ENCODE measurements at places on chromosomes 12 and 14.

GRCh38 chr14:86987966-86988365 lies 1005.0 kb downstream of the GALC start:
- DNase-seq, result no peak

GRCh38 chr12:24469089-24469488 lies 479.8 kb downstream of the BCAT1 start:
- no peak for DNase-seq

DNA sequence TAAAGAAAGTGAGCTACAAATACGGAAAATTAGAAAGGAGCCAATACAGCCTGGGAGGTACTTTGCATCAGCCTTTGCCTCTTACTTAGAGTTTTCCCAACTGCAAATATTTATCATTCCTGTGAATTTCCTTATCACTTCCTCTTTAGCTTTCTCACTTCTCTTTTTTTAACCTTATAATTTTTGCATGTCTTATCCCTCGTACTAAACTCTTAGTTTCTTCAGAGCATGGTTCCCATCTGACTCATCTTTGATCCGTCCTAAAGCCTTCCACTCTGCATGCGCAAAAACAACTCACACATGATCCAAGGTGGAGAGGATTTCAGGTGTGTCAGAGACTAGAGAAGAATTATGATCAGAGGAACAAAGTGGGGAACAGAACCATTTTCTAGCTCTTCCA lies 9.6 kb upstream of the SNAPC1 start:
- DNase-seq, result no peak

- no peak for DNase-seq
Observed at GRCh38 chr14:74619672-74620131, 7.7 kb upstream of the LTBP2 start.

DNA sequence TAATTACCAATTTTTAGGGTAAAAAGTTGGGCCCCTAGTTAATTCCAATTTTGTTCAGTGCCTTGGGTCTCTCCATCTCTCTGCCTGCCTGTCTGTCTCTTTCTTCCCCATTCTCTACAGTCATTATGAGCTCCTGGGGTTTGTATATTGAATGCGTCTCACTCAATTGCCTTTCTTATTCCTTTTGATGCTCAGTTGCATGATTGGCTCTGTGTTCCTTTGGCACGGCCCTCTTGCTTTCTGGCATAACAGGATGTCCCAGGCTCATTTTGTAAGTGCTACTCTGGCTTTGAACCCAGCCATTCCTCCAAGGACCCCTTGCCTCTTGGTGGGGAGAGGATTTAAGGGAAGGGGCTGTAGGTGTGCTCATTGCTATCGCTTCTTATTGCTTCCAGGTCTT lies 35.6 kb downstream of the ZNF664 start:
- no peak for DNase-seq

GRCh38 chr12:62763312-62763711 lies 171.6 kb downstream of the PPM1H start:
- DNase-seq, result no peak

- no peak for DNase-seq
Observed at GRCh38 chr14:65986041-65986440, 500.1 kb upstream of the CCDC196 start.

DNA sequence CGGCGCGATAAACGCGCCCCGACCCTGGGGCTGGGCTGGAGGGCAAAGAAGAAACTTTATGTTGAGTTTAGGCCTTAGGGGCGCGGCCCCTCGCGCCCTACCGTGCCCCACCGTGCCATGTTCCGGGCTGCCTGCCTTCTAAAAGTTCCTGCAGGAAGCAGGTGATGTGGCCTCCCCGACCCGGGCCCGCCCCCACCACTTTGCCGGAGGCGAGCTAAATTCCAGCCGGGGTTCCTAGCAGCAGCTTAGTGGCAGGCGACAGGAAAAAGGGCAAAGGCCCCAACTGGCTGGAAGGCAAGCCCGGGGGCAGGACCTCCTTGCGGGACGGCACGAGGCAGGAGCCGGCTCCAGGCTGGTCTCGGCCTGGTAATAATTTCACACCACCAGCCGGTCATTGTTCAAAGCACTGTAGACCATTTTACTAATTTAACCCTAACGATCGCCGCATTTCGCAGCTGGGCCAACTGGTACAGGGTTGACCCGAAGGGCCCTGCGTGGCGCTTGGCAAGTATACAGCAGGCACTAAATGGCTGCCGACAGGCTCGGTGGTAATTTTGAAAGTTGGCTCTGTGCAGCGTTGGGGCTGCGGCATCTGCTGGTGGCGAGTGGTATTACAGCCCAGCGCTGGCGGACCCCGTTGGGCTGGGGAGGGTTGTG lies 895 bp upstream of the CCDC88C start:
- DNase-seq, result no peak

- DNase-seq, result no peak
Observed at GRCh38 chr12:101769865-101770264, 30.6 kb upstream of the SYCP3 start.

- DNase-seq, result no peak
Observed at GRCh38 chr12:128675576-128675975, 148.2 kb downstream of the SLC15A4 start.

GRCh38 chr12:29131539-29131938 lies 17.5 kb upstream of the FAR2 start:
- DNase-seq, result no peak

Measured in stimulated activated CD4-positive, alpha-beta T cell treated with anti-CD3 and anti-CD28 coated beads, Interleukin-1b, Interleukin-23, amount 100 ng/mL, for 1 hour (primary cell).